ENCODE measurements at places on chromosomes 13 and 19.

- peak; percentile 34 for DNase-seq
Measured at GRCh38 chr19:18340190-18340989, at the start of gene PGPEP1. TSS of gene PGPEP1 (plus strand) at chr19:18340598. CDS start at chr19:18340682, 84 bp downstream.

- peak; percentile 3 for DNase-seq
Measured at GRCh38 chr19:57280962-57281400, 696 bp downstream of the ZNF460 start.

GRCh38 chr13:71360041-71360440 is 507.0 kb downstream of the DACH1 start:
- no peak for DNase-seq

GRCh38 chr13:44334751-44335150 is 38.9 kb upstream of the SERP2 start:
- DNase-seq: no peak

- no peak for DNase-seq
Measured at GRCh38 chr13:21690955-21691354, 20.1 kb downstream of the FGF9 start.

DNA sequence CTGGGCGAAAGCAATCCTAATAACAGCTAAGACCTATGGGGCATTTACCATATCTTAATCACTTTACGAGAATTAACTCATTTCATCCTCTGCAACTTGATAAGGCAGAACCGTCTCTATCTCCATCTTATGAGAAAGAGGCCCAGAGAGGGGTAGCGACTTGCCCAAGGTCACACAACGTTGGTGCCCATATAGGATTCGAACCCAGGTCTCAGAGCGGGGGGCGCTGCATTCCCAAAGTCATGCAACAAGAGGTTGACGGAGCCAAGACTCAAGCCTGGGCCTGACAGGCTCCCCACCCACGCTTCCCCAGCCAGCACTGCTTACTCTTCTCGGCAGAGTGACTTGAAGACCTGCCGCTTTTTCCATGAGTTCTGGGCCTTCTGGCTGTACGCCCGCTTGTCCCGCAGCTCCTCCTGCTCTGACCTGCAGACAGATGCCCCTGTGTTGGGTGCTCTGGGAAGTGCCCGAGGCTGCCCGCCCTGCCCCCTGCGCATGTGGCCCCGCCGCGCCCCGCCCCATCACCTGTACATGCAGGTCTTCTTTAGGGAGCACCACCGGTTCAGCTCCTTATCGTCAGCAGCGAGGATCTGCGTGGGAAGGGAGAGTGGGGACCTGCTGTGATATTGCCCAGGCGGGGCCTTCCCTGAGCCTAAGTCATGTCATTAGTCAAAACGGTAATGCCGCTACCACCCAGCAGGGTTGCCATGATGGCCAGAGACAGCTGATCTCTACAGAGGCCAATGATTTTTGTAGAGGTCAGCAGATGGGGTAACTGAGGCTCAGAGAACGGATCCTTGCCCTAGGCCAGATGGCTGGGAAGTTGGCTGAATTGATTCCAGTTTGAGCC is 10.8 kb downstream of the KRI1 start:
- no peak for DNase-seq

DNA sequence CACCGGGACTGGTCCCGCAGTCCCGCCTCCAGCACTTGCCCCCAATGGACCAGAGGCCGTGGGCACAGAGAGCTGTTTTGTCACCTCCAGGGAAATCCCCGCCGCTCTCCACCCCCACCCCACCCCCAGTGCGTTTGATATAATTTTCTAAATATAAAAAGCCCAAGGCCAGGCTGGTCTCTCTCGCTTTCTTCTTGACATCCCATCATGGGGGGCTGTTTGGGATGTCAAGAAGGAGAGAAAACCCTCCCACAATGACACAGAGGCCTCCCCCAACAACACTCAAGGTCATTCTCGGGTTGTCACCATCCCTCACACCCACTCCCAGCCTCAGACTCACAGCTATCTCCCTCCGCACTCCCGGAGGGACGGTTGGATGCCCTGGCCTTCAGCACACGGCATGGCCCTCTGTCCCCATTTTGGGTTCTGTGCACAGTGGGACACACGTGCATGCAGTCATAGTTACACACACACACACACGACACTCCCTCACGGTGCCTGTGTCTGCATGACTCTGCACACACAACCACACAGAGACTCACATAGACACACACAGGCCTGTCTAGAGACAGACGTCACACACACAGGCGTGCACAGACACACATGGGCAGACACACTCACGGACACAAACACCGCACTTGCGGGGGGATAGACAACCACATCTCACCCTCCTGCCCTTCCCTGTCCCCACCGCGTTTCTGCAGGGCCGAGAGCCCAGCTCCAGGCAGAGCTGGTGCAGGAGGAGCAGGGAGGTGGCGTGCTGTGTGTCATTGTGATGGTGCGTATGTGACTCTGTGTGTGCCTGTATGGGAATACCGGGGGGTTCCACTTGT is 4.8 kb upstream of the NFIC start:
- no peak for DNase-seq

All from activated CD4-positive, CD25-positive, alpha-beta regulatory T cell (primary cell).